Pancreas (tissue), 10 donors: ENCODE measurements at places on chromosomes 1 and 21.
A peak's percentile ranks its signal among the peaks of the same experiment; 100 is the strongest.

GRCh38 chr1:236334893-236335545 lies 53.3 kb upstream of the ERO1B start:
- DNase-seq = no peak

DNA sequence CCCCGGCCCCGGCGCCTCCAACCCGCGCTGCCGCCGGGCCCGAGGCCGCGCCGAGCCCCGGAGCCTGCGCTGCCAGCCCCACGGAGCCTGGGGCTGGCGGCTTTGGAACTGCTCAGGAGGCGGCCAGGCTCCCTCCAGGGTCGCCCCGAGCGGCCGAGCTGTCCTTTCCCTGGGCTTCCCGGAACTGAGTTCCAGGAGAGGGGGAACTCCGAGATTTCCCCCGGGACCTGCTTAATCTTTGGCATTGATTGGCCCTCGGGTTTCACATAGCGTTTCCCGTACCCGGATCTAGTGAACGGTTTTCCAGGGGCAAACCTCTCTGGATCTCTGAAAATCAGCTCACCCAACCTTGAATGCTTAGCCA lies 504 bp downstream of the H6PD start:
- no peak for DNase-seq

GRCh38 chr21:35974775-35975174 lies 85.6 kb downstream of the SETD4 start:
- peak; percentile 22 for DNase-seq

DNA sequence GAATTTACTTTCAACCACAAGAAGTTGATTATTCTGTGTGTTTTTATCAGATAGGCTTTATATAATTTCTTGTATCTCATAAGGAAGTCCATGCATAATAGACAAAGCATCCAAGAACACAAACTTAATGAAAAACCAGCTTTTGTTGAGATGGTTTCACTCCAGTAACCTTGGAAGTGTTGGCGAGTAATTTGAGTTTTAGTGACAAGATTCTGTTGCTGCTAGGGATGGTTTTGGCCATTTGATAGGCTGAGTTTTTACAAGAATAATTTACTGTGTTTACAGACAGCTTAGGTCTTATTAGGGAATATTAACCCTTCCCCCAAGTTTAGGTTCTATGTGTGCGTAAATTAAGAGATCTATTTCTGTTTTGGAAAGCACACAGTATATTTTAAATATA lies 513.6 kb downstream of the USP25 start:
- DNase-seq = no peak

GRCh38 chr1:209208648-209209047 lies 374.9 kb upstream of the CAMK1G start:
- DNase-seq = no peak

GRCh38 chr1:8315573-8316475 lies 2.1 kb upstream of the SLC45A1 start:
- no peak for DNase-seq

DNA sequence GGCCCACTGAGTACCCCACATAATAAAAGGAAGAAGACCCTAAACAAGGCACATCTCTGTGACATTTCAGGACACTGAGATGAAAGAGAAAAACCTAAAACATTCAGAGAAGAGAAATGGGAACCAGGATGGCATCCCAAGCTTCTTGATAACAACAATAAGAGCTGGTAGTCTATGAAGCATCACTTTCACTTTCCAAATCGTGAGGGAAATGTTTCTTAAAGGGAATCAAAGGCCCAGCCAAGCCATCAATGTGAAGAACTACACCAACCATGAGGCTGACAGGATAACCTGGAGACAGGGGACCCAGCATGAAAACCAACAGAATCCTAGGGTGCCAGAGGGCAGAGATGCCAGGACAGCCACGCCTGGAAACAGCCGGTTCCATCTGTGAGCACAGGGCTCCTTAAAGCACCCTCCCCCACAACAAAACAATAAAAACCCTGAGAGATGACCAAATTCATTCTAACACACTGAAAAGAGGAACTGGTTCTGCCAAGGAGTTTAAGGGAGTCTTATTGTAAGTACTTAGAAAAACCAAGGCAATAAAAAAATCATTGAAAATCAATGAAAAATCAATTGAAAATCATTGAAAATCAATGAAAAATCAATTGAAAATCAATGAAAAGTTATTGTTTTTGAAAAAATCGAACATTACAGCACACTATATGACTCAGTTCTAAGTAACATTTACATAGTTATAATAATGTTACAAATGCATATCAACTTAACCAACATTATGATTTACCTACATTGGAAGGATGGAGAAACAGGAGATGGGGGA lies 141.5 kb upstream of the ERG start:
- DNase-seq = no peak

DNA sequence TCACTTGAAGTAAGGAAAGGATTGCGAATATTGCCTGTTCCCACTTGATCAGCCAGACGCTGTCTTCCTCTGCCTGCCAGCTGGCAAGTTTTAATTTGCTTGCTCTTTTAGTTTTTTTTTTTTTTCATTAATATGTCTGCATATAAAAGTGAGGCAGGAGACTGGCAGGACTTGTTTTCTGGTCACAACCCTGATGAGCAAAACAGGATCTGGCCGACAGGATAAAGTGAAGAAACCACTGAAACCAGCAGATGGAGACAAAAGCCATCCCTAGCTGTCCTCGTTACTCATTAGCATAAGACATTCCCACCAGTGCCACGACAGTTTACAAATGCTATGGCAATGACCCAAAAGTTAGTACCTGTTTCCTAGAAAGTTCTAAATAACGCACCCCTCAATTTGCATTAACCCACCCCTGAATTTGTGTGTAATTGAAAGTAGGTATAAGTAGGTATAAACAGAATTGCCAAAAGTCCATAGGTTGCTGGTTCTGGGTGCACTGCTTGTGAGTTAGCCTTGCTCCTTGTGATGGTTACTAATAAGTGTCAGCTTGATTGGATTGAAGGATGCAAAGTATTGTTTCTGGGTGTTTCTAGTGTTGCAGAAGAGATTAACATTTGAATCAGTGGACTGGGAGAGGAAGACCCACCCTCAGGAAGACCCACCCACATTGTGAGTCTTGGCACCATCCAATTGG lies 60.8 kb downstream of the ZNF684 start:
- no peak for DNase-seq

DNA sequence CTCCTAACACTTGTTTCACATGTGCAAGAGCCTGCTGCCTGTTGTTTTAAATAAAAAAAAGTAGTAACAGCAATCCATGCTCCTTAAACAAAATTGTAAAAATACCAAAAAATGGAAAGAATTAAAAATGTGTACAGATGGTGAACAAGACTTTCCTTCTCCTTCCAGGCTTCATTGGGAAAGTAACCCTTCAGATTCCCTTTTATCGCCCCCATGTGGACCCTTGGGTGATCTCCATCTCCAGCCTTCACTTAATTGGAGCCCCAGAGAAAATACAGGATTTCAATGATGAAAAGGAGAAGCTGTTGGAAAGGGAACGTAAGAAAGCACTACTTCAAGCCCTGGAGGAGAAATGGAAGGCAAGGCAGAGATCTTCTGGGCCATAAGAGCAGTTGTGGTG lies 14.2 kb downstream of the VPS13D start:
- no peak for DNase-seq

DNA sequence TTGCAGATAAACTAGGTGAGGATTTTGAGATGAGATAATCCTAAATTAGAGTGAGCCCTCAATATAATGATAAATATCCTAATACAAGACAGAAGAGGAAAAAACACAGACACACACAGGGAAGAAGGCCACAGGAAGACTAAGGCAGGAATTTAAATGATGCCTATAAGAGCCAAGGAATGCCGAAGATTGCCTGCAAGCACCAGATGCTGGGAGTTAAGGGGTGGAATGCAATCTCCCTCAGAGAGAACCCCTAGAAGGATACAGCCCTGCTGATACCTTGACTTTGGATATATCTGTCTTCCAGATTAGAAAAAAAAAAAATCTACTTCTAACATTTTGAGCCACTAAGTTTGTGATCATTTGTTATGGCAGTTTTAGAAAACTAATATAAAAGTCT lies 299.7 kb upstream of the PRMT6 start:
- no peak for DNase-seq

DNA sequence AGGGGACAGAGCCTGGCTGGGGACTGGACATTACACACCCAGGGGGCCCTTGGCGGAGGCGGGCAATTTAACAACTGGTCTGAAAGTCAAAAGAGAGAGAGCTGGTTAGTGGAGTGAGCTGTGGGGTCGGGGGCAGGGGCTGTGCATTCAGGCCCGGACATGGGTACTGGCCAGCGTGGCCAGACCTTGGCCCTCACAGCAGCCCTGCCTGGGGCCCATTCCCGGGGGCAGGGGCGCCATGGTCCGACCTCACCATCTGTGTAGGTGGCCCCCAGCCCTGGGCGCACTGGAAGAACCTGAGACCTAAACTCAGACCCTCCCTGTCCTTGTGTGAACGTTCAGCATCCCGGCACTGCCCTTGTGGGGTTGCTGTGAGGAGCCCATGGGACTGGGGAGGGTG lies 5.0 kb downstream of the CLDN19 start:
- DNase-seq = no peak

DNA sequence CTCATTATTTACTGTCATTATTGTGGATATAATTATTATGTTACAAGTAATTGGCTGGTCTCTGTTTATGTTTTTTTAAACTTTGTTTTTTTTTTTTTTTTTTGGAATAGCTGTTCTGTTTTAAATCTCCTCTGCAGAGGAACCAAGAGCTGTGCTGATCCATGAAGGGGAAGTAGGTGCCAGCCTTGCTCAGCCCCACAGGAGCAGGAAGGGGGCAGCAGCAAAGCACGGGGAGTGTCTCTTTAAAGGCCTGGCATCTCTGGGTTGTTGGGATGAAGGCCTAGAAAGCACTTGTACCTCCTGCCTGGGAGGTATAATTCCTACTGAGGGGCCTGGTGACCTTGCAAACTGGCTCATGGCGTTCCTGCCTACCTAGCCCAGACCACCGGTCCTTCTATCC lies 2.5 kb upstream of the GRHL3 start:
- DNase-seq = no peak

DNA sequence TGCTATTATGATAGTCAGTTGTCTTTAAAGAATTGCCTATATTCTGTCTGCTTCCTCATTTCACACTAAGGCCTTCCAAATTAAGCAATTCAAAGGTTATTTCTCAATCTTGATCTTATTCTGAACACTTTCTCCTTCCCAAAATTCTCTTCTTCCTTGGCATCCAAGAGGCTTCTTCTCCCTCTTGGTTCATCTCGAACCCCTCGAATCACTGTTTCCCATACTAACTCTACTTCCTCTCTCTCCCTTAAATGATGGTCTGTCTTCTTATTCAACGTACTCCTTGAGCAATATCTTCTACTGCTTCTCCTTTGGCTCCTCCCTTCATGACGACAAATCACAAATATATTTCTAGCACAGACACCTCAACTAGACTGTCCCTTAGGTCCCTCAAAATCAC lies 4.5 kb downstream of the COPA start:
- no peak for DNase-seq

- no peak for DNase-seq
Measured at GRCh38 chr1:204102739-204103430, 30.0 kb downstream of the SOX13 start.

DNA sequence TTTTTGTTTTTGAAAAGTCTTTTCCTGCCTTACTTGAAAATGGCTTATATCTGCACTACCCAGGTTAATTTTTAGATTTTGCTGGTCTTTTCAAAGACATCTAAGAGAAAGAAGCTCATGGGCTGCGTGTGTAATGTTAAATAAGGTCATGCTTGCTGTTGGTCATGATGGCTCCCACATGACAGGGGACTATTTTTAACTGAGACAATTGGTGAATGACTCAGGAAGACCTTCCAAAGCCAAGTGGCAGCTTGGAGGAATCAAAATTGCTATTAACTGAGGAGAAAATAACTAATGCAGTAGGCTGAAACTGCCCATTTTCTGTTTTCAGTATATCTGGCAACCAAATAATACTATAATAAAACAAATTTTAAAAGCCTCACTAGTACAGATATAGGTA lies 117.1 kb upstream of the SPAG17 start:
- no peak for DNase-seq

DNA sequence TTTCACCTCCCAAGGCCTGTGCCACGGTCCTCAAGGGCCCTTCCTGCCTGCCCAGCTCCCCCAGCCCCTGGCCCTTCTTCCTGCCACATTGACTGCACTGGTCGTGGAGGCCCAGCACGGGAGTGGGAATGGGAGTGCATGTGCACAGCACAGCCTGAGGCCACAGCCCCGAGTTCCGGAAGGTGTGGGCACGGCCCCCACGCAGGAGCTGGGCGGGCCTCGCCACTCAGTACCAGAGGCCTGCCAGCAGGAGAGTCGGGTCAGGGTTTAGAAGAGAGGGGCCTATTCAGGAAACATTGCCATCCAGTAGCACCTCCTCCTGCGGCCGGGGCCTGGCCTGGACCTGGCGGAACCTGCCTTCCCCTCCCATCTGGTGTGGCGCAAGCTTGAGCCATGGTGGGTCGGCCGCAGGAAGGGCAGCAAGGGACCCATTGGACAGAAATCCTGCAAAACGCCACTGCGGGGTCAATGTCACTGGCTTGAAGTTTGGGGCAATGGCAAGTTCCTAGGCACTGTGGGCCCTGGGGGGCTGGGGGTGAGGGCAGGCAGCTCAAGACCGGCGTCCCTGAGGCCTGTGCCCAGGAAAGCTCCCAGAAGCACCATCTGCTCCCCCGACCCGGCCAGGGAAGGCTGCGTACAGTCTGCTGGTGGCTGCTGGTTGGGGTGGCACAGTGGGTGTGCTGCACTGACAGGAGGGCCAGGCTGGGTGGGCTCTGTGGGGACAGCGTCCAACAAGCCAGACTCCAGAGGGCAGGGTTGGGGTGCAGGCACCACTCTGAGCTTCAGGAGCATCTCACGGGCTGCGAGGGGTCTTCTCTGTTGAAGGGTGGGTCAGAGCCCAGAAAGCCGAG lies 1.8 kb upstream of the TMEM52 start:
- DNase-seq = peak; percentile 64

DNA sequence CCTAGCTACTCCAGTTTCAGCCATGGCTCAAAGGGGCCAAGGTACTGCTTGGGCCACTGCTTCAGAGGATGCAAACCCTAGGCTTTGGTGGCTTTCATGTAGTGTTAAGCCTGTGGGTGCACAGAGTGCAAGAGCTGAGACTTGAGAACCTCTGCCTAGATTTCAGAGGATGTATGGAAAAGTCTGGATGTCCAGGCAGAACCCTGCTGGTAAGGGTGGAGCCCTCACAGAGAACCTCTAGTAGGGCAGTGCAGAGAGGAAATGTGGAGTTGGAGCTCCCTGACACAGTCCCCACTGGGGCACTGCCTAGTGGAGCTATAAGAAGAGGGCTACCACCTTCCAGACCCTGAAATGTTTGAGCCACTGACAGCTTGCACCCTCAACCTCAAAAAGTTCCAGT lies 16.2 kb downstream of the RIIAD1 start:
- DNase-seq = no peak

DNA sequence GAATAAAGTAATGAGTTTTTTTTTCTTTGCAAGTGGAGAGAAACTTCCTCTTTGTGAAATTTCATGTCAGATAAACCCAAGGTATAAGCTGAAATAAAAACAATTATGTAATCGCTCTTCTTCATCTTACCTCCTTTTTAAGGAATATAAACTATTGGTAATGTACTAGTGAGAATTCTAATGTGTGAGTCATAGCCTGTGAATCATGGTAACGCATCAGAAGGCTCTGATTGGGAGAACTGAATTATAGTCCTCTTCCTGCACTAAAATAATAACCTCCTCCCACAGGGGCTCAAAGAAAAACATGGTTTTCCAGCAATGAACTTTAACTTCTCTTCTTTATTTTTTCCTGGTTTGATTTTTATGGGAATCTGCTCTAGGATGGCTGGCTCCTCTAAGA lies 57.1 kb upstream of the COX20 start:
- DNase-seq = no peak

- DNase-seq = peak; percentile 32
Measured at GRCh38 chr1:66725885-66726665, 26.2 kb upstream of the DYNLT5 start.
